Omental fat pad (tissue), 4 donors: ENCODE measurements at places on chromosomes 7 and 10. TPM values are rescaled to one million over a fixed set of nuclear protein-coding genes. Genes with fewer than 3 reads are reported as not detected.

Gene COL26A1
- total RNA-seq: 0.37 TPM

Gene AQP1
- total RNA-seq: 291 TPM

Gene ZNF117
- total RNA-seq: 38.3 TPM

DNA sequence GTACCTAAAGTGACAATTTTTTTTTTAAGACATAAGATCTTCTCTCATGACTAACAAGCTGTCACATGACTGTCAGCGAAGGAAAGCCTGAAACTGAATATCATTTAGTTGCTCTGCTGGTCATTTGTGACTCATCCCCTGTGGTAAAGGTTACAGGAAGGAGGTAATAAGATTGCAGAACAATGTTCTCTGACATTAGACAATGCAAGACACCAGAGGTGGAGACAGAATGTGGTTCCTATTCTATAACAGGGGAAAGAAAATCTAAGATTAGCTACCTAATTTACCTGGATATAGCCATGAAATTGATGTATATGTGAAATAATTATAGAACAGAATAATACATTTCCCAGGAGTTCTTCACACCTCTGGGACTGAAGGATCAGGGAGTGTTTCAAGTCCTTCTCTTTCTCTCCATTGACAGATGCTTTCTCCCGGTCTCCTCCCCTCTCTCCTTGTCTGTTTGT lies 47.7 kb downstream of the LRGUK start:
- no peak for DNase-seq

GRCh38 chr10:20552382-20552781 lies 344.7 kb downstream of the NEBL start:
- no peak for DNase-seq

DNA sequence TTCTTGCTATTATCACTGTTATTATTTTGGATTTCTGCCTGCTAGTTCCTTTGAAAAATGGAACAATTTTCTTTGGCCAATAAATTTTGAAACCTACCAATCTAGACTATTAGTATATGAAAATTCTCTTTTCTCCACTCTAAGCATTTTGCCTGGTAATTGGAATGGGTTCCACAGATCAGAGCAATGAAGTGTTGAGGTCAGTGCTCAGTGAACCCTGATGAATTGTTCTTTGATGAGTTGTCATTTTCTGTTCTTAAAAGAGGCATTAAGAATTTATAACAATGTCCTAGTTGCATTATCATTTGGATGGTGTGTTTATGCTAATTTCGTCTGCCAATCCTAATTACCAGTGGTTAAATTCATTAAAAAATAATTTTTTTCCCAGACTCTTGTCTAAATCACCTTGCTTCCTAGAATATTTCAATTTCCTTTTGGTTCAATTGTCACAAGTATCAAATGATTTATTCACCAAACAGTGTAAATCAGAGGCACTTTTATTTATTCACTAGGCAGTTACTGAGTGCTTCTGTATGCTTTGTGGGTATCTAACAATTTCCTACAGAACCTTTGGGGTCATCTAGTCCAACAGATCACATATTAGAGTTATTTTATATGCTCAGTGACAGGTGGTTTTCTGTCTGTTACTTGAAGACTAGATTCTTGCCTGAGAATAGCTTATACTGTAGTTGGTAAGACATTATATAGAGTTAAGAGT lies 239.0 kb downstream of the DNAJB9 start:
- no peak for DNase-seq

DNA sequence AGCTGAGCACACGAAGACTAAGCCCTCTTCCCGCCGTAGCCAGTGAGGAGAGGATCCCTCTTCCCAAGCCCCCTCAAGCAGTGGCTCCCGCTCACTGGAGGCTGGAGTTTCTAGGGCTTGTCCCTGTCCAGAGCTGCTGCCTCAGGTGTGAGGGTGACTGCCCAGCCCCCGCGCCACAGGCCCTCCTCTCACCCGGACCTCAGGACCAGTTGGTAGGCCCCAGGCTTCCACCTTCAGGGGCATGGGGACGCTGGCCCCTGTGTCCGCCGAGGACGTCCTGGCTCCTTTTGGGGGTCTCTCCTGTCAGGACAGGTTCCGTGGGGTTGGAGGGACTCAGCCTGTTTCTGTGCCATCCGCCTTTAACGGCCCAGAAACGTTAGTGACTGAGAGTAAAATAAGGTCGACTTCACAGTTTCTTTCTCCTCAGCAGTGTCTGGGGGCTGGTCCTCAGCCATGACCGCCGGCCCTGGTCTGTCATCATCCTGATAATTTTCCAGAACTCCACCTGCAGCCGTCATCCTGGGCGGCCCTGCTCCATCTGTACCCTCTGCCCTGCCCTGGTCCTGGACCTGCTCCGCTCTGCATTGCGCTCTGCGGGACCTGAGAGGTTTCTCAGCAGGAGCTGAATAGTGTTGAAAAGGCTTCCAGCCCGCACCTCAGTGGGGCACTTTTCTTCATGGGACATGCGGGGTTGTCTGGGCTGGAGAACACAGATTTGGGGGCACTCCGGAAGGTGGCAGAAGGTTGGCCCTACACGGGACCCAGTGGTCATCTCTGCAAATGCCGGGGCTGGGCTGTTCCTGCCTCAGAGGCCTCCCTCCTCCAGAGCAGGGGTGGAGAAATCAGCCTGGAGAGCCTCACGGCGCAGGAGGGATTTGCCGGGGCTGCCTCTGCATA lies 36.0 kb upstream of the FAM20C start:
- no peak for DNase-seq
